ENCODE measurements at places on chromosomes 16 and 17.

DNA sequence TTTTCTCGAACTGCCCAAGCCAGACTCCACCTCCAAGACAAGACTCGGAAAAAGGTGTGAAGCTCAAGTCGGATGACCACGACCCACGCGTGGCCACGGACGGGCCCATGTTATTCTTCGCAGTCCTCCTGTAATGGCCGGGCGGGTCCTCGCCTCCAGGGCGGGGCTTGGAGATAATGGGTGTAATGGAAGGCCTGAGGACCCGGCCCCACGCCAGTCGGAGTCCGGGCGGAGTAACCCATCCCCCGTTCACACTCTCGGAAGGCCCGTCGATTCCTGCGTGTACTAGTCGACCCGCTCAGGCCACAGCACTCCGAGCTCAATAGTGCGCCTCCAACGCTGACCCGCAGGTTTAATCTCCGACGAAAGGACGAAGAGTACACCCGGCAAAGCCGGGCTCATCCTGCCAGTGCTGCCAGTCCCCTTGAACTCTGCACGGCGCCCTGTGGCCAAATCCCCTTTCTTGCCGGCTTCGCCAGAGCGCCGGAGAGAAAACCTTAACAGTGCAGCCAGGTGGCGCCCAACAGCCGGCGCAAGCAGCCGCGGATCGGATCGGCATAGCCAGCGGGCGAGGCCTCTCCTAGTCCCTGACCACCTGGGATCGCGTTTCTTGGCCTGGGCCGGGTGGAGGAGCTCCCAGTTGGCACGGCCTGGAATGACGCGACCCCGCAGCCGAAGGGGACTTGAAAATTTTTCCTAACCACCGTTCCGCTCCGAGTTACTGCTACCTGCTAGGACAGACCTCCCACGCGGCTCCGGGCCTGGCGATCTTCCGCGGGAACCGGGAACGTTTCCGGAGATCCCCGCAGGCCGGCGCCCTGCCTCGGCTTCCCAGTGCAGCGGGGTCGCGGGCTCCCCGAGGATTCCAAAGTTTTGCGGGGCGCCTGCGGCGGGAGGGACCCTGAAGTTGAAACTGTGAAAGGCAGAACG is 762.0 kb downstream of the KCNJ18 start:
- no peak for DNase-seq

DNA sequence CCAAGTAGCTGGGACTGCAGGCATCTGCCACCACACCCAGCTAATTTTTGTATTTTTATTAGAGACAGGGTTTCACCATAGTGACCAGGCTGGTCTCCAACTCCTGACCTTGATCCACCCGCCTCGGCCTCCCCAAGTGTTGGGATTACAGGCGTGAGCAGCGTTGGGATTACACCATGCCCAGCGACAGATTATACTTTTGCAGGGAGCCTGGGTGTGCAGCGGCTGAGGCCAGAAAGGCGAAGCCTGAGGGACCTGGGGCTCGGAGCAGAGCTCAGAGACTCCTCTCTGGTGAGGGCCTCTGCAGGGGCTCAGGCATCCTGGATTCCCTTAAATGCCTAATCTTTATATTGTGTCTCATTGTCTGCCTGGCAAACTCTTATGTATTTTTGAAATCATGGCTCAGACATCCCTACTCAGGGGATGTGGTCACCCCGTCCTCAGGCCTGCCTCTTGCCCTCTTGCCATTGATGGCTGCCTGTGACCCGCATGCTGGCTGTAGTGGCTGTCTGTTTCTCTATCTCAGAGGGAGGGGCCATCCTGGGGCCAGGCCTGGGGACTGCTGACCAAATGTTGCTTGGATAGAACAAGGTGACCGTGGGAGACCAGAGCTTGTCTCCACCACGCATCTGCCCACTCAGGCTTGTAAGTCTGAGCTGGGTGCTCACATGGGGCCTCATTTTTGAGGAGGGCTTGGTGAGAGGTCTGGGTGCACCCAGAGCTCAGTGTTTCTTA is 42.6 kb downstream of the B9D1 start:
- no peak for DNase-seq

- no peak for DNase-seq
These were observed 11.6 kb downstream of the FBXL19 start for GRCh38 chr16:30934827-30935557.

DNA sequence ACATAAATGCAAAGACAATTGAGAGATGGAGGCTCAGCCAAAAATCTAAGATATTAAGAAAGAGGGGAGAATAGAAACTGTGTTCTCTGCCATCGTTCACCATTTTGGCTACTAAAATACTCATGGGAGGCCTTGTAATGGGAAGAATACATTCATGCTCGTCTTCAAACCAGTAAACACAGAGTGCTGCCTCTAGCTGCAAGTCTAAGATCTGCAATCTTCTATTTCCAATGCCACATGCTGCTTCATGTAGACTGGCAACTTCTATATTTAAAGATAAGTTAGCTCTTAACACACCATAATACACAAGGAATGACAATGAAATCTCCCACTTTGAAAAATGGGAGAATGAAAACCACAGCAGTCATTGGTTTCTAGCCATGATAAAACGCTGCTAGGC is 387.3 kb downstream of the HS3ST3B1 start:
- no peak for DNase-seq

- DNase-seq: no peak
These were observed 11.2 kb downstream of the CA4 start for GRCh38 chr17:60160829-60161501.

GRCh38 chr16:11401161-11402050 is 56.1 kb downstream of the RMI2 start:
- DNase-seq: no peak

GRCh38 chr16:81901484-81901883 is 109.8 kb downstream of the SDR42E1 start:
- no peak for DNase-seq

- DNase-seq: no peak
These were observed 20.1 kb downstream of the RAB11FIP3 start for GRCh38 chr16:445566-445965.

DNA sequence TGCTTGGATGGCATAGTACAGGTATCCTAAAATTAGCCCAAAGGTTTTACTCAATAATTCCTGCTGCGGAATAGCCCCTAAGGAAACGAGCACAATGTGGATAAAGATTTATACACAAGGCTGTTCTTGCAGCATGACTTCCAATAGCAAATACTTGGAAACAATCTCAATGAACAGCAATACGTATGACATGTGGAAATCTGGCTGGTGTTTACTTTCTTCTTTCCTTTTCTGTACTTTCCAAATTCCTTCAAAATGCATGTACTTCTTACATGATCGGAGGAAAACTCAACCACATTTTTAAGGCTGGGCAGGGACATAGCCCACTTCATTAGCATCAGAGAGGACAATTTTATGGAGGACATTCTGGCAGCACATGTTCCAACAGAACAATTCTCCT is 86.6 kb downstream of the C16orf95 start:
- DNase-seq: no peak

GRCh38 chr17:2929881-2930533 is 133.4 kb downstream of the OR1D5 start:
- DNase-seq: no peak

DNA sequence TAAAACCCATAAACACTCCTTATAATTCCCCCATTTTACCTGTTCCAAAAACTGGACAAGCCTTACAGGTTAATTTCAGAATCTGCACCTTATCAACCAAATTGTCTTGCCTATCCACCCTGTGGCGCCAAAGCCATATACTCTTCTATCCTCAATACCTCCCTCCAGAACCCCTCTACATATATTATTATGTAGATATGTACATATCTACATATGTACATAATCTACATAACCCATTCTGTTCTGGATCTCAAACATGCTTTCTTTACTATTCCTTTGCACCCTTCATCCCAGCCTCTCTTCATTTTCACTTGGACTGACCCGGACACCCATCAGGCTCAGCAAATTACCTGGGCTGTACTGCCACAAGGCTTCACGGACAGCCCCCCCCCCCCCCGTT is 12.0 kb upstream of the ENDOV start:
- DNase-seq: no peak

DNA sequence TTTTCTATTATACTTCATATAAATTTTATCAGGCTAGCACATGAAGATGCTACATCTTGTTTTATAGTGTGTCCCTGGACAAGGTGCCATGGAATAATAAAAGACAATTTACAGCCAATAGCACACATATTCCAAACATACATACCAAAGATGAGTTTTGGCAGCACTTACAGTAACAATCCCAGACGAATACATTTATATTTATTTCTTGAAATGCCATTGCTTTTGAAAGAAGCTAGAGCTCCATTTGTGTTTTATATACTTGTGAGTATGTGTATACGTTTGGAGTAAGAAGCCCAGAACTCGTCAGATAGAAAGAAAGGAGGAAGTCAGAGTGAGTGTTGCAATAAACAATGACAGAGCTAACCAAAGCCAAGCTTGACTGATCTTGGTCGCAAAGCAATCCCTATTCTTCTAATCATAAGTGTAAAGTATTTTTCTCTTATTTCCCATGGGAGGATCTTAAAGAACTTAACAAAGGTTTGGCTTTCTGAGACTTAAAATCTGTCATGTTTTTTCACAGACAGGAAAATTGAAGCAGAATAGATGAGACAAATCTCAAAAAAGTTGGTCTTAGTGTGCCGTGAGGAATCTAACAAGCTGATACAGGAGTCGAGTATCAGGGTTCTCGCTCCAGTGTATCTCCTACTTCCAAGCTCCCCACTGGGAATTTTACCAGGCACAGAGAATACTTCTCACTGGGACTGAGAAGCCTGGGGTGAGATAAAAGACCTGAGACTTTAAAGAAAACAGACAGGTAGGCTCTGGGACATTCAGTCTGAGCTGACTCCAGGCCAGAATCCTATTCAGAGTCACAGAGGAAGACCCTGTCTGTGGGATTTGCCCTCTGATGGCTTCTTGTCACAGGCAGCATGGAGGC is 175.4 kb downstream of the AATF start:
- no peak for DNase-seq

- no peak for DNase-seq
These were observed 23.5 kb upstream of the RFFL start for GRCh38 chr17:35086931-35087573.

DNA sequence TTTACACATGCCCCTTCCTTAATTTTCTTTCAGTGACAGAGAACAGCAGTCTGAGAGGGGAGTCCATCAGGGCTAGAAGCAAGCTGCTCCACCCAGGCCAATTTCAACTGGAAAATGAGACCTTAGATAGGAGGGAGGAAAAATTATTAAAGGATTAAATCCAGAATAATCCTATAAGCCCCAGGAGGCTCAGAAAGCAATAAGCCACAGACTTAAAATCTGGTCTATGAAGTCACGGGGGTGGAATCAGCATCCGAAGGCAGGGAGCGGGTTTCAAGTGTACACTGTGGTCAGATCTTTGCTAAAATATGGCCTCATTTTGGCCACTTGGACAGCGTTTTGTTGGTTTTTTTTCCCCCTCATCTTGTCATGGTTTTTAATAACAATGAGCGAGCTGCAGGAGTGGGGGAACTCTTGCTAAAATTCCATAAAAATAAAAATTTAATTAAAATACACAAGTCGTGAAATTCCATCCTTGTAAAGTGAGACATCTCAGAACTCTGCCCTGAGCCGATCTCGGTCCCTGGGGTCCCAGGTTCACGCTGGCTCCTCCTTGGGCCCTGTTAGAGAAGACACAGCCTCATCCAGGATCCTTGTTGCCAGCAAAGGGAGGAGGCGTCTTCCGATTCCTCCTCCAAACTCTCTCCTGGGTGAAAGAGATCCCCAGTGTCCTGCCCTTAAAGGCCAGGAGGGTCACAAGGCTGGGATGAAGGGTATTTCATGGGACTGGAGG is 51.6 kb upstream of the ETV4 start:
- DNase-seq: no peak

GRCh38 chr16:86609115-86609514 is 30.8 kb downstream of the FOXL1 start:
- no peak for DNase-seq

- DNase-seq: no peak
These were observed 13.9 kb downstream of the CYB561 start for GRCh38 chr17:63431939-63432804.

- no peak for DNase-seq
These were observed 543 bp upstream of the GPS2 start for GRCh38 chr17:7315570-7316235.

GRCh38 chr17:3627769-3628167 is 8.3 kb downstream of the SHPK start:
- no peak for DNase-seq

DNA sequence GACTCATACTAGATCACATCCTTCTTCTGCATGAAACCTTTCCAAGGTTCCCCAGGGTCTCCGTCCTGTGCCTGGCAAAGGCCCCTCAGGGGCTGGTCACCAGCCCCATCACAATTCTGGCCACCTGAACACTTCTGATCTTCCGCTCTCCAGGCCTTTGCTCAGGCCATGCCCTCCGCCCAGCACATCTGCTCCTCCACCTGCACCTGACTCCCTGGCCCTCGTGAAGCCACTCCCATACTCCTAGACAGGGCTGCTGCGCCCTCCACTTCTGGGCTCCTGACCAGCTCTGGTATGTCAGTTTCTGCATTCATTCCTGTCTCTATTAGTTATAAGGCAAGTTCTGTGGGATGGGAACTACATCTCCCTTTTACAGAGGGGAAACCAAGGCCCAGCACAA is 1.9 kb upstream of the MYL11 start:
- no peak for DNase-seq

DNA sequence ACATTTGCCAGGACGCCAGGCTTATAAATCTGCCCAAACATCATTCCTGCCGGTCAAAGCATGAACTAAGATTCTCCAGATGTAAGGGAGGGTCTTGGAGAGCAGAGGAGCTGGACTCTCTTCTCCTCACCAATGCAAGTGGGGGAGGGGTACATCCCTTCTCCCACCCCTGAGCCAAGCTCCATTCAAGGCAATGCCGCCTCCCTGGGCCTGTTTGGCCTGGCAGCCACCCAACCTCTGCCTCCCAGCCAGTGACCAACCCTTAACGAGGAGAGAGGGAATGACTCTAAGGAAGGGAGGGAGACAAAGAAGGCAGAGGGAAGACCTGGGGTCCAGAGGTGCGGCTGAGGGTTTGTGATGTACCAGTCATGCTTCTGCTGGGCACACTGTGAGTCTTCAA is 13.8 kb downstream of the C17orf50 start:
- DNase-seq: no peak

DNA sequence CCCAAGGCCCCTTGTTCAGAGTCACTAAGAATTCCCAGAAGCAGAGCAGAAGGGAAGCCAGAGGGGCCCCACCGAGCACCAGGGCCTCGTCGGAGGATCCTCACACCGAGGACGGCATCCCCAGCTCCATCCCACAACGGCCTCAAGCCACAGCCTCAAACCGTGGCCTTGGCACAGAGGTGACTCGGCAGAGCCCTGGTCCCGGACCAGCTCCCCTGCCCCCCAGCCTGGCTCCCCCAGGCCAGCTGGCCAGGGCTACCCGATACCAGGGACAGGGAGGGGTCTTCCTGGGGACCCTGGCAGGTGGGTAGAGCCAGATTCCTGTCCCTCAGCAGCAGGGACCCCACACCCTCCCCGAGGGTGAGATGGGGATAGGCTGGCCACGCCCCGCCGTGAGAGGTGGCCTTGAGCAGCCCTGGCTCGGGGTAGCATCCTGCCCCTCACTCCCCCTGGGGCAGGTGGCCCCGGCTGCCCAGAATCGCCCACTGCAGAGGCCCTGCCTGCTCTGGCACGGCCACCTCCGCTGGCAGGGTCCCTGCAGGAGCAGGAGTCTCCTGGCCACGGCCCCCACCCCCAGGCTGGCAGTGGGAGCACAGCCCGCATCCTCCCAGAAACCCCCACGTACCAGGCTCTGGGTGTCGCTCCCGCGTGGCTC is 5.6 kb upstream of the PVALEF start:
- no peak for DNase-seq

GRCh38 chr17:64202683-64203344 is 60.2 kb downstream of the TEX2 start:
- DNase-seq: no peak

Data from stimulated activated CD8-positive, alpha-beta memory T cell treated with anti-CD3 and anti-CD28 coated beads, Interleukin-15, amount 100 ng/mL, for 4 hours (primary cell).